ENCODE measurements at places on chromosomes 4 and X.

DNA sequence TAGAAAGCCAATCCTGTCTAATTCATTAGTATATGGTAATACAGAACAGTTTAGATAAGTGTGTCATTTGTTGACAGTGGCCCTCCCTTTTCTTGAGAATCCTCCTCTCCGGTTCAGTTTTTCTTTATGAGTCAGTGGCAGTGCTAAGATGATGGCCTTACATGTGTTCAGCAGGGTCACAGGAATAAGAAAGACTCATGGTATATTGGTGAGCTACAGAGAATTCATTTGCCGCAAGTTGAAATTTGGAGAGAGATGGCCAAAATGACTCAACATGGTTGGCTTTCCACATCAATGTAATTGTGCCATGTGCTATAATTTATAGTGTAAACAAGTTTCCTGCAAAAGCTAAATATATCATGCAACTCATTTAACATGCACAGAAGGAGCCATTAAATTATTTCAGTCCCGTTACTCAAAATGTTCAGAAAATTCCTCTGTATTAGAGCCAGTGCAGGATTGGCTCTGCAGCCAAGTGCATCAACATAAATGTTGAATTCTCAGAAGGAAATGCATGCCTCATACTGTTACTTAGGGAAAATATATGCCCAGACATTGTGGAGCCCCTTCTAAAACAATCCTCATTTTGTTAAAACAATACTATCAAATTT is 374.3 kb downstream of the AFF2 start:
- DNase-seq: no peak

GRCh38 chr4:102322736-102323135 is 22.5 kb downstream of the SLC39A8 start:
- no peak for DNase-seq

DNA sequence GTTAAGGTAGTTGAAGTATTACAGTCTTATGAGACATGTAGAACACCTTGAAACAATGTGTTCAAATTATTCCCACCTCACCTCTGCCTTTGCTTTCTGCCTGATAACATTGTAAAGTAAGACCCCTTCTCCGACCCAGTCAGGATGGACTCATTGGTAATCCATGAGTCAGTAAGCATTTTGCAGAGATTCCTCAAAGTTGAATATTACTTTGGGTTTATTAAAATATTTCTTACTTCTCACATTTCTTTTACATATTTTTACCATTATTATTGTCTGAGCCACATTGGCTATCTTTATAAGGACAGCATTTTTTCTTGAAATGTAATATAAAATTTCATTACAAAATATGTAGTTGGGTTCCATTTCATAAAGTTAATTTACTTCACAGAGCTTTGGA is 201.6 kb downstream of the BMPR1B start:
- no peak for DNase-seq

- DNase-seq: no peak
These were observed 61.6 kb upstream of the LIMCH1 start for GRCh38 chr4:41476310-41476885.

DNA sequence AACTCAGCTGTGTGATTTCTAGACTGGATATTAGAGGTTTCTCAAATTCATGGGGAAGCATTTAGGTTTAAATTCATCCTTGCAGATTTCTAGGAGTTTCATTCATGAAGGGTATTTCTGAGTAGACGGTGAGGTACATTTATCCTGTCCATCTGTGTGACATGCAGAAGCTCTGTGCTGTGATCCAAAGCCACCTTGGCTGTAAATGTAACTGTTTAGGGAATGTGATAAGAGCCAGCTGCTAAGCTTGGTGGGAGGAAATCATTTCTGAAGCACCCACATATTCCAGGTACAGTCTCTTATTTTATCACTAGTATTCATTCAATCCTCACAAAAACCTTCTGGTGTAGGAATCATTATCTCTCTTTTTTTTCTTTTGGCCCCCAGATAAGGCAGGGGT is 8.7 kb upstream of the DCTD start:
- DNase-seq: no peak

GRCh38 chr4:25842229-25842845 is 20.5 kb downstream of the SEL1L3 start:
- no peak for DNase-seq

DNA sequence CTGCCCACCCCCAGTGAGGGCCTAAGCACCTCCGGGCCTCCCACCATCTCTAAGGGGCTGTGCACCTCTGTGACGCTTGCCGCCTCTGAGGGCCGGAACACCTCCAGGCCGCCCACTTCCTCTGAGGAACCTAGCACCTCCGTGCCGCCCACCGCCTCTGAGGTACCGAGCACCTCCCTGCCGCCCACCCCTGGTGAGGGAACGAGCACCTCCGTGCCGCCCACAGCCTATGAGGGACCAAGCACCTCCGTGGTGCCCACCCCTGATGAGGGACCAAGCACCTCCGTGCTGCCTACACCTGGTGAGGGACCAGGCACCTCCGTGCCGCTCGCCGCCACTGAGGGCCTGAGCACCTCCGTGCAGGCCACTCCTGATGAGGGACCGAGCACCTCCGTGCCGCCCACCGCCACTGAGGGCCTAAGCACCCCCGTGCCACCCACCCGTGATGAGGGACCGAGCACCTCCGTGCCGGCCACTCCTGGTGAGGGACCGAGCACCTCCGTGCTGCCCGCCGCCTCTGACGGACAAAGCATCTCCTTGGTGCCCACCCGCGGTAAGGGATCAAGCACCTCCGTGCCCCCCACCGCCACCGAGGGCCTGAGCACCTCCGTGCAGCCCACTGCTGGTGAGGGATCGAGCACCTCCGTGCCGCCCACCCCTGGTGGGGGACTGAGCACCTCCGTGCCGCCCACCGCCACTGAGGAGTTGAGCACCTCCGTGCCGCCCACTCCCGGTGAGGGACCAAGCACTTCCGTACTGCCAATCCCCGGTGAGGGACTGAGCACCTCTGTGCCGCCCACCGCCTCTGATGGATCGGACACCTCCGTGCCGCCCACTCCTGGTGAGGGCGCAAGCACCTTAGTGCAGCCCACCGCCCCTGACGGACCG is 977 bp downstream of the MAGEE1 start:
- DNase-seq: no peak

DNA sequence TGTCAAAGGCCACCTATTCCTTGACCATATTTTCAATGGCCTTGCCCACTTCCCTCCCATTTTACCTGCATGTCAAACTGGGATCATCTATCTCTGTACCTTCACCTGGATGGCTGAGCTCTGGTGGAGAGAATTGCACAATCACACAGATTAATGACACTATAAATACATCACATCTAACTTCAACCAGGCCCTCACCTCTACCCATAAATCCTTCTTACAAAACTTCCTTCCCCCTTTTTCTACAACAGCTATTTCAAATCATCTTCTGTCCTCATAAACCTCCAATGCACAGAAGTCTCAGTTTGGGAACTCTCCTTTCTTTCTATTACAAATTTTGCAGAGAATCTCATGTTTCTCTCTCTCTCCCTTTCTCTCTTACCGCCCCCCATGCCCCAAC is 9.2 kb downstream of the PALLD start:
- DNase-seq: no peak

- DNase-seq: peak; percentile 93
These were observed 60.2 kb upstream of the CBR4 start for GRCh38 chr4:169070071-169070894.

- DNase-seq: no peak
These were observed 15.8 kb upstream of the CXorf38 start for GRCh38 chrX:40663078-40663740.

- no peak for DNase-seq
These were observed 53.7 kb upstream of the RBPJ start for GRCh38 chr4:26267087-26267486.

GRCh38 chrX:134718105-134718965 is 60.1 kb upstream of the PLAC1 start:
- DNase-seq: peak; percentile 63

DNA sequence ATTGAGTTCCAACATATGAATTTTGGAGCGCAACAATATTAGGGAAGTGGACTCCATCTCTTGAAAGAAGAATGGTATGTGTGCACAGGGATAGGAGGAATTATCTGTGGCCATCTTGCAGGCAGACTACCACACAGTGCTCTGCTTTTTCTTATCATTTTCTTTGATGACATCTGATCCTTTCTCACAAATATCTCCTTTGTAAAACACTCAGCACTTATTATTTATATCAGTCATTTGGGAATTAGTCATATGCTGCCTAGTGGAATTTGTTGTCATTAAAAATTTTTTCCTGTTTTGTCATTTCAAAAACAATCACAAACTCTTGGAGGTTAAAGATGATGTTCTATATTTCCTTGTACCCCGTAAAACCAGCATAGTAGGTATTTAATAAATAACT is 444.3 kb upstream of the ATOH1 start:
- no peak for DNase-seq

DNA sequence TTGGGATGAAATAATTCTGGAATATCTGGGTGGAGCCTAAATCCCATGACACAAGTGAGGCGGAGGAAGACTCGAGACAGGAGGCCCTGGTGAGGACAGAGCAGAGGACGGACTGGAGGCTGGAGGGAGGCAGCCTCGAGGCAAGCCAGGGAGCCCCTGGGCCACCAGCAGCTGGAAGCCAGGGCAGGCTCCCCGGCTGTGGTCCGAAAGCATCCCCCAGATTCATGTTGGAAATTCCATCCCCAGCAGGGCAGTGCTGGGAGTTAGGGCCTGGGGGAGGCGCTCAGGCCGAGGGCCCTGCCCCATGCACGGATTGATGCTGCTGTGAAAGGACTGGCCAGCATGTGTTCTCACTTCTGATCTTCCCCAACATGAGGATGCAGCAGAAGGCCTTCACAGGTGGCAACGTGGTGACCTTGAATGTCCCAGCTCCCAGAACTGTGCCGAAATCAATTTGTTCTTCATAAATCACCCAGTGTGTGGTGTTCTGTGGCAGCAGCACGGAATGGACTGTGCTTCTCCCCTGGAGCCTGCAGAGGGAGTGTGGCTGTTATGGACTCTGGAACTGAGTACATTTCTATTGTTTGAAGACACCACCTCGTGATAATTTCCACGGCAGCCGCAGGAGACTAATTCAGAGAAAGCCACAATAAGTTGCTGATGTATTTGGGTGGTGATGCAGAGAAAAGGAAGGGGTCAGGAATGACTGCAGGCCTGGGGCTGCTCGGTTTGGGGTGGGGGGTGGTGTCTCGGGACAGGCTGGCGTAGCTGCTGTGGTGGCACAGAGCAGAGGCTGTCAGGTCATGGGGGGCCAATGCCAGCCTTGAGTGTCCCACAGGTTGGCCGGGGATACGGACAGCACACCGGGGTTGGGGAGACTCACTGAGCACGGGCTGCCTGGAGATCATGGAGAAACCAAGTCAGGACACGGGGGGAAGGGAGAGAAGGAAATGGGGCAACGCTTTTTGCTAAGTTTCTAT is 56.9 kb downstream of the PCGF3 start:
- DNase-seq: peak; percentile 59

- no peak for DNase-seq
These were observed 558.8 kb upstream of the GRIA3 start for GRCh38 chrX:122625239-122625638.

GRCh38 chr4:107689912-107690587 is 30.0 kb downstream of the PAPSS1 start:
- DNase-seq: peak; percentile 46

GRCh38 chr4:74262522-74262921 is 45.7 kb upstream of the EPGN start:
- no peak for DNase-seq

DNA sequence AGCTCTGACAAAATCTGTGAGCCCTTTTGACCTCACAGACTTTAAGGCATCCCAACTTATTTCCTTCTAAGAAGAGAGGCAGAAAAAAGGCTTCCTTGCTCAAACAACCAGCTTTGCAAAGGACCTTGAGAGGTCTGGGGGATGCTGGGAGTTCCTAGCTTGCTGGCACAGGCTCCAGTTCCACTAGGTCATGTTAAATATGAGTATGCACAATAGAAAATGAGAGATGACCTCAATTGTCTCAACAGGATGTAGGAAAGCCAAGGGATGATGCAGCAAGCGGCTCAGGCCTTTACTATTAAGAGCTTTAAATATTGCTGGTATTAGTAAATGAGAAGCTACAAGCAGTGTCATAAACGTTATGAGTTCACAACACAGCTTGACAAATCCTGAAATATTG is 13.3 kb upstream of the ZNF827 start:
- DNase-seq: no peak

DNA sequence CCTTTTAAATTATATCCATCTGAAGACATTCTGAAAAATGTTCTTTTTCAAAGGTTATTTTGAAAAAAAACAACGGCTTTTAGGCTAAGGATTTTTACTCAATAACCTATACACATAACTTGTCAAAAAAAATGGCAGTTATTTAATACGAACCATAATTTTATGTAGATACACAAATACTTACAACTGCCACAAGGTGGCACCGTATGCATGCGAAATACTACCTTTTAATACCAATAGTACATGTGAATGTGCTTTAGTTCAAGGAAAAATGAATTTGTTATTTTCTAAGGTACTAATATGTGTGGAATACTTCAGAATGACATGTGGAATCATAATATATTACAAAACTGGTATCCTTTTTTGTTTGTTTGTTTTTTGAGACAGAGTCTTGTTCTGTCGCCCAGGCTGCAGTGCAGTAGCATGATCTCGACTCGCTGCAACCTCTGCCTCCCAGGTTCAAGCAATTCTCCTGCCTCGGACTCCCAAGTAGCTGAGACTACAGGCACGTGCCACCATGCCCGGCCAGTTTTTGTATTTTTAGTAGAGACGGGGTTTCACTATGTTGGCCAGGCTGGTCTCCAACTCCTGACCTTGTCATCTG is 4.6 kb upstream of the MAD2L1 start:
- DNase-seq: peak; percentile 80

- DNase-seq: no peak
These were observed 1508.1 kb downstream of the TECRL start for GRCh38 chr4:62901101-62901500.

- DNase-seq: no peak
These were observed 31.4 kb downstream of the VSIG4 start for GRCh38 chrX:66008328-66008970.

GRCh38 chr4:52099860-52100461 is 48.9 kb downstream of the SPATA18 start:
- DNase-seq: peak; percentile 55

- no peak for DNase-seq
These were observed 814 bp upstream of the RBM47 start for GRCh38 chr4:40630335-40631021.

GRCh38 chr4:40502220-40502619 is 127.4 kb downstream of the RBM47 start:
- DNase-seq: no peak

DNA sequence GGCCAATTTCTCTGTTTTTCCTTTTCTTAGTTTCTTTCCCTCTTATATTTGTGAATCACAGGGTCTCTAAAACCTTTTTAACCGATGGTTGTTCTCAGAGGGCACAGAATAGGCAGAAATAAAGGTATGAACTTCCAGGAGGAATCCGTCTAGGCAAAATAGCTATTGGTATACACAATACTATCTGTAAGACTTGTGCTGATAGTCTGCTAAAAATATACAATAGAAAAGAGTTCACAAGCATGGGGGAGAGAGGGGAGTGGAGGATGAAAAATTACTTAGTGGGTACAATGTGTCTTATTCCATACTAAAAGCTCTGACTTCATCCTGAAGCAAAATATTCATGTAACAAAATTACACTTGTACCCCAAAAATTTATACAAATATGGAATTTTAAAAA is 30.2 kb downstream of the ANTXR2 start:
- DNase-seq: no peak
